Left renal pelvis (tissue), 4 donors: ENCODE measurements at places on chromosomes 2 and 18.

DNA sequence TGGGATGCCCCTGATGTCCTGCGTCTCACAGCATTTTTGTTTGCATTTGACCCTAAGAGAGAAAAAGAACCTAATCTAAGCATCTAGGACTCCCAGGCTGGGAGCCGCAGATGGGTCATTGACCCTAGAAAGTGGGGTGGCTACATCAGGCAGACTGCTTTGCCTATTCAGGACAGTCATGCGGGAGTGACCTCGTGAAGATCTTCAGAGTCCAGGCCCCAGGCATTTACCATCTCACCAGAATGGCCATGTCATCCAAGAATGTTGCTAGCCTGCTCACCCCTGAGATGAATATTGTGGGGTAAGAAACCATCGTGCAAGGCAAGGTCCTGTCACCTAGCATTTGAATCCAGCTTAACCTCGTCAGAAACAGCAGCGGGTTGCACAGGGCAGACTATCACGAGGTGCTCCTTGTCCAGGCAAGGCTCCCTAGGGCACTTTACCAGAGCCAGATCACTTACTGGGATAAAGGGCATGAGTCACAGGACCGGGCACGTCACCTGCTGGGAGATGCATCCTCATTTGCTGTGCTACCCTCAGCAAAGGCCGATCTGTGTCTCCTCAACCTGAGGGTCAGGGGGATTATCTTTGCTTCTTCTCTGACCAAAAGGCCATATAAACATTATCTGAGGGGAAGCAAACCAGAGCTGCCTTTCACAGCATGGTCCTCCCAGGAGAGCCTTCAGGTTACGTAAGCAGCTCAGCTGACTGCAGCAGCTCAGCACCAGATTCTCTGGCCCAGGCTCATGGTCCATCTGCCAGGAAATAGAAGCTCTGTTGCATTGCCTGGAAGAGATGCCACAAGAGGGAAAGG is 162.3 kb downstream of the ACKR3 start:
- DNase-seq, result no peak

GRCh38 chr2:71156573-71156972 is 26.1 kb downstream of the MPHOSPH10 start:
- peak; percentile 58 for DNase-seq

DNA sequence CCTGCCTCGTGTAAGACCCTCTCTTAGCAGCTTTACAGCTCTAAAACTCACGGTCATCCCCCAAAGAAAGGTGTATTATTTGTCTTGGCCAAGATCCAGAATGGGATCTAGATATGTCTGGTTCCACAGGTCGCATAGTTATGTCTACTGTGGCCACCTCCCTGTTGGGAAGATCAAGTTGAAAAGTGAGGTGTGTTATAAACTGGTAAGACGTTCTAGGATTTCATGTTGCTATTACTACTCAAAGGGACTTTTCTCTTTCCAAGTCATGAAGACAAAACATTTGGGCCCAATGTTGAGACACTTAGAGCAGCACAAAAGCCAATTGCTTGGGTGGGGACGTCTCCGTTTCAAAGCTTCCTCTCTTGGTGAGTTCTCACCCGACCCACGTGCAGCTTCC is 766.0 kb downstream of the RNF144A start:
- DNase-seq, result no peak

DNA sequence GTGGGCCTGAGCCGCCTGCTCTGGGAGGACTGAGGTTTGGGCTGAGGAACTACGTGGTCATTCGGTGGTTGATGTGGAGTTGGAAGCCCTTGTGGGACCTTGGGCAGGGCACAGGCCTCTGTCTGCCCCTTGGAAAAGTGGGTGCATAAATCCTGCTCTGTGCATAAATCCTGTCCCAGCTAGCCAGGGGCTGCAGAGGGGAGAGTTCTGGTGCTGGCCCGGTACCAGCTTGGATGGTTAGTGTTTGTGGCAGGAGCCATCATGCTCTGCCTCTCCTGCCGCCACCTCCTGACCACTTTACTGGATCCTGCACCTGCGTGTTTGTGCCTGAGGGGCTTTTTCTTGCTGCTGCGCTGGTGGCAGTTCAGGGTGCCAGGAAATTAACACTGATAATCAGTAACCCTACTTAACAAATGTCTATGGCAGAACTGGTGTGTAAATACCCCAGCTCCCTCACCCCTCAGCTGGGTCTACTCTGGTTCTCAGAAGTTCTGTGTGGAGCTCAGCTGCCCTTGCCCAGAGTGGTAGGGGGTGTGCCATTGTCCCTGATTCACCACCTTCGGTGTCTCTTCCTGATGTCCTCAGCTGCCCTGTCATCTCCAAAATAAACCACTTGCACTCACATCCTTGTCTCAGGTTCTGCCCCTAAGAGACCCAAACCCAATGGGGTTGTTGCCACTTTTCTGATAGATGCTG is 156.8 kb downstream of the GLI2 start:
- DNase-seq, result no peak

DNA sequence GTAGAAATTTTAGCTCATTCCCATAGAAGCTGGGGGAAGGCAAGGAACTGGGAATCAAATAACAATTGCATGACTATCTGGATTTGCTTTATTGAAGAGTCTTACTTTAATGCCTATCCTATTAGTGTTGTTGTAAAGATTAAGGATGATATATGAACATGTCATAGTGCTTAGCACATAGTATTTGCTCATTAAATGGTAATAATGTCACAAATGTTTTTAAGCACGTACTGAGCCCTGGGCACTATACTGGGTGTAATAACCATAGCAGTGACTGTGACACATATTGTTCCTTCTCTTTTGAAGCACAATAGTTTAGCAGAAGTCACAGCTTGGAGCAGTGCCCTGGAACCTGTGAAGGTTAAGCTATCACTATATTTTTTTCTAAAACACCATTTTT is 47.2 kb upstream of the DTNB start:
- DNase-seq, result no peak
